ENCODE measurements at places on chromosomes 5 and 9.

- DNase-seq: no peak
Measured at GRCh38 chr5:9201011-9201410, 344.9 kb downstream of the SEMA5A start.

DNA sequence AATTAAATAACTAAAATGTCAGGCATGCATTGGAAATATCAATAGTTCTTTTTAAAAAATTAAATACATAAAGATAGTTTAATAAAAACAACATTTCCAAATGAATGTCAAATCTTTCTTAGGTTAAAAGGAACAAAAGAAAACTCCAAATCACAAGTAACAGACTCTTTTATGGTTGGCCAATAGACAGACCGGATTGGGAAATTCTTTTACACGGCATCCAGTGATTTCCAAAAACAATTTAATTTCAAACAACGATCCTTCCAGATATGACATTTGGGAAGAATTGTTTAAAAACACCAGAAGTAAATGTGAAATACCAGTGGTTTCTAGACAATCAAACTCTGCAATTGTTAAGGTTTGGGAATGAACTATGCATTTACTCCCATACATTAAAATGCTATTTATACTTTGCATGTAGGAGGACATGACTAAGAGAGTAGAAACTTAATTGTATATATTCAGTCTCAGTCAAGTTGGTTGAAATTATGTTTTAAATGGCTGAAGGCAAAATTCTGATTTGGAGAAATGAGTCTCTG lies 32.8 kb downstream of the ZNF474 start:
- no peak for DNase-seq

GRCh38 chr5:81859624-81860023 lies 108.7 kb upstream of the SSBP2 start:
- DNase-seq: no peak

DNA sequence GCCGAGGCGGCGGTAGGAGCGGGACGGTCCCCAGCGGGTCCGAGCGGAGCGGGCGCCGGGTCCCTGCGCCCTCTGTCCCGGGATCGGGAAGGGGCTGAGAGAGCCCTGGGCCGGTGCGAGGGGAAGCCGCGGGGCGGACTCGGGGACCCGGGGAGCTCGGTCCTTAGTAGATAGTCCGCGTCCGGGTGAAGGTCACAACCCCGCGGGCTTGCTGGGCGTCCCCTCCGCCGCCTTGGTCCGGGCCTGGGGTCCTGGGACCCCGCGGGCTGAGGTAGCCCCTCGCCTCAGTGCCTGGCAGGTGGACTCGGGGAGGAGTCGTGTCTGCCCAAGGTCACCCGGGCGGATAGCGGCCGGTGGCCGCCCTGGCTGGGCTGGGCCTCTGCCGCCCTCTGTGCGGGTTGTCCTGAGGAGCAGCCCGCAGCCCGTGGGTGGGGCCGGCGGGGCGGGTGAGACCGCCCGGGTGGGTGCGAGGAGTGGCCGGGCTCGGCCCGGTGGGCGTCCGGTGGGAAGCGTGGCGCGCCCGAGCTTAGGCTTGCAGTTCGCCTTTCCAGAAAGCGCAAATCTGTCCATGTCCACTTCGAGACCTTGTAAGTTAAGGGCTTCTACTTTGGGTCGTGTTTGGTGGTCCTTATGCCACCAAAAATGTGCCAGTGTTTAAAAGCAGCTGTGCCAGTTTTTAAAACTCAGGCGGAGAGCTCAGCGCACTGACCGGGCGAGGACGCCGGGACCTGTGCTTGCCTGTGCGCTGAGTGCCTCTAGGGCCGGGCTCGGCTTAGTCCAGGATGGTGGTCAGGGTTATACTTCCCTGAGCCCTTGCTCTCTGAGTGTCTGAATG lies 554 bp downstream of the SDHA start:
- no peak for DNase-seq

GRCh38 chr5:163821142-163821541 lies 315.7 kb downstream of the MAT2B start:
- no peak for DNase-seq

GRCh38 chr5:159527546-159528254 lies 197.4 kb upstream of the IL12B start:
- no peak for DNase-seq

GRCh38 chr9:20823051-20823450 lies 139.0 kb downstream of the FOCAD start:
- no peak for DNase-seq

- DNase-seq: no peak
Measured at GRCh38 chr5:160835818-160836528, 16.0 kb downstream of the ATP10B start.

DNA sequence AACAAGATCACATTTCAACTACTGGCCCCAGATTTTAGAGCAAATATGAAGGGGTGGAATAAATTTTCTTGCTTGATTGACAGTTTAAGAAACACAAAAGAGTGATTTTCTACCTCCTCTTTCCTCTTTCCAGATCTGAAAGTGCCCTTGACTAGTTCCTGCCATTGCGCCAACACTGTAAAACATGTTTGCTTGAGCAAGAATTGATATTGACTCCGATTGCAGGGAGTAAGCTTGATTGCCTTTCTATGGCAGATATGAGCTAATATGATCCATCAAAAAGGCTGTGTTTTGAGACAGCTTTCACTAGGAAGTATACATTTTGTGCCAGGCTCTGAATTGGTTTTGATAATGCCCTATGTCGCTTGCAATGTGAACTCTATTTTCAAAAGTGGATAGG lies 508.8 kb downstream of the SEMA5A start:
- no peak for DNase-seq

GRCh38 chr5:14249258-14250082 lies 106.3 kb downstream of the TRIO start:
- DNase-seq: no peak

GRCh38 chr5:20213803-20214202 lies 225.8 kb upstream of the CDH18 start:
- no peak for DNase-seq

- no peak for DNase-seq
Measured at GRCh38 chr9:129865668-129866320, 30.5 kb downstream of the USP20 start.

DNA sequence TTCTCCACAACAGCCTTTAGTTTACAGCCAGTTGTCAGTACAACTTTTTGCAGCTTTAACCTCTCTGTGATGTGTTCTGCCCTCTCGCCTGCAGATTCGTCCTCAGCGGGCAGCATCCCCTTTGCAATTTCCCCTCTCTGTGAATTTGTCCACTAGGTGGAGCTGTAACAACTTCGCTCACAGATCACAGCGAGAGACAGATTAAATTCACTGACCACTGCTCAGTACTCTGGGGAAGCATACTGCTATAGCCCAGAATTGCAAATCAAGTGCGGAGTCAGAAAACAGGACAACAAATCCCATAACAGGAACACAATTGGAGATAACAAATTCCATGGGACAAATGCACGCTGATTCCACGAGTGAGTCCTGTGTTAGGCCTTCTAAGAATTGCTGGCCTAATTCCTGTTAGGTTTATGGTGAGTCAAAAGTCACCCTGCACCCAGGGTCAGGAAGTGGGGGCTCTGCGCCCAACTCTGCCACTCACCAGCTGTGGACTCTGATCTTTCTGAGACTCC lies 2124.9 kb downstream of the MAT2B start:
- DNase-seq: no peak

GRCh38 chr9:68728731-68729130 lies 23.7 kb downstream of the PIP5K1B start:
- no peak for DNase-seq

DNA sequence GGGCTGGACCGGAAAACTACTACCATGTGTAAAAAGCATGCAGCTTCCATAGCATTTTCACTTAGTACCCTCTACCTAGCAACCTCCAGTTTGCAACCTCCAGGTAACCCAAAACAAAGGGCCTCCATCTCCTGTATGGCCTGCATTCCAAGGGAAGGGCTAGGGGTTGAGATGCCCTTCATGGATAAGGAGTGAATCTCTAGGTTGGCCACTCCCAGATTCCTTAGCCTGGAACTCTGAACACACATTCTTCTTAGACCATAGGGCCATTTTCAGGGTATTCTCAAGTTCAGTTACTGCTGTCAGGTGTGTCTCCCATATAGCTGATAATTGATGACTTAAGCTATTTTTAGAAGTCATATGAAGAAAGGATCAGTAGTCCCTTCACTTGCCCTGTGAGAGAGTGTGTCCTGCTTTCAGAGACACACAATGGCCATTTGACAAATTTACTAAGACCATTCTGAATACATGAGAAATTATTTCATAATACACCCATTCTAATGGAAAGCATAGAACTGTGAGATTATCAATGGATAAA lies 22.5 kb downstream of the HSPB3 start:
- DNase-seq: no peak

- no peak for DNase-seq
Measured at GRCh38 chr9:124894741-124895170, 32.8 kb downstream of the ARPC5L start.

DNA sequence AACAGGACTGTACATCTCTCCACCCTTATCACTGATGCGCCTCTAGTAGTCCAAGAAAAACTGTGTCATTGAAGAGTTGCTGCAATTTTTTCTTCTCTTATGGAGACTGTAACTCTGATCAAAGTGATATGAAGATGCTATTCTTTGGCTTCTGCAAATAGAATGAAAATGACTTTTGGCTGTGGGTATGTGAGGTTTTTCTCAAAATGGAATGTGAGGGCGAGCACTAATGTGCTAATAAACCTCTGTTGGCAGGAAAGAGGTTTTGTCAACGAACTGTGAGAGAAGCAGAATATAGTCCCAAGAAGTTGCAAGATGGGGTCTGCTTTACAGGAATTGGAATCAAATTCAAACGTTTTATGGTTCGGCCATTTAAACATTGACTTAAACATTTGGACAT lies 252.0 kb upstream of the GAS1 start:
- no peak for DNase-seq

GRCh38 chr9:135273008-135273407 lies 185.5 kb downstream of the OLFM1 start:
- DNase-seq: no peak

GRCh38 chr5:171629628-171630349 lies 155.8 kb upstream of the SMIM23 start:
- no peak for DNase-seq

Measured in NCI-H1048 (cell line).